Activated naive CD4-positive, alpha-beta T cell (primary cell): ENCODE measurements at places on chromosomes 7 and 10.

DNA sequence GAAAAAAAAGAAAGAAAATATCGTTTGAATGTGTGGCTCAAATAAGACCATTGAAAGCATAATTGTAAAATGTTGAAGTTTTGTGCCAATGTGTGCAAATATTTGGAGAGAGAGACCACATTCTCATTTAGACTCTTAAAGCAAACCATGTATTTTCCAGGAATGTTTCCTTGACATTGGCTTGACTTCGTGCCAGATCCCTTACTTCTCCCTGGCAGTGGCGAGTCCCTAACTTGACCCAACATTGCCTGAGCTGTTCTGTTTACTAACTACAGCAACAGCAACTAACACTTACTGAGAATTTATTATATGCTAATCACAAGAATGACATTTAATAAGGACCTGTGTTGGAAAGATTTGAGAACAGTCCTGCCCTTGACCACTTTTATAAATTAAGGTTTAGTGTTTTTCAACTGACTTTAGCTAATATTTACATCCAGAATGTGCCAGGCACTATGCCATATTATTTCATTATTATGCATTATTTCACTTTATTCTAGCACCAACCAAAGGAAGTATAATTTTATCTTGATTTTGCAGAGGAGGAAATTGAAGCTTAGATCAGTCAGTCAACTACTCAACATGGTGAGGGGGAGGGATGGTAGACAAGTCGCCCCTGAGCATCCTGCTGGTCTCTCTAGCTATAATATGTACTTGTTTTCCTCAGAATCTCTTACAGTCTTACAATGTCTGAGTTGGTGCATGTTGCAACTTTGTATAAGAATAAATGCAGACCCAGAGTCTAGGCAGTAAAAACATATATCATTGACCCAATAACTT is 29.7 kb downstream of the ZNF467 start:
- DNase-seq = no peak

DNA sequence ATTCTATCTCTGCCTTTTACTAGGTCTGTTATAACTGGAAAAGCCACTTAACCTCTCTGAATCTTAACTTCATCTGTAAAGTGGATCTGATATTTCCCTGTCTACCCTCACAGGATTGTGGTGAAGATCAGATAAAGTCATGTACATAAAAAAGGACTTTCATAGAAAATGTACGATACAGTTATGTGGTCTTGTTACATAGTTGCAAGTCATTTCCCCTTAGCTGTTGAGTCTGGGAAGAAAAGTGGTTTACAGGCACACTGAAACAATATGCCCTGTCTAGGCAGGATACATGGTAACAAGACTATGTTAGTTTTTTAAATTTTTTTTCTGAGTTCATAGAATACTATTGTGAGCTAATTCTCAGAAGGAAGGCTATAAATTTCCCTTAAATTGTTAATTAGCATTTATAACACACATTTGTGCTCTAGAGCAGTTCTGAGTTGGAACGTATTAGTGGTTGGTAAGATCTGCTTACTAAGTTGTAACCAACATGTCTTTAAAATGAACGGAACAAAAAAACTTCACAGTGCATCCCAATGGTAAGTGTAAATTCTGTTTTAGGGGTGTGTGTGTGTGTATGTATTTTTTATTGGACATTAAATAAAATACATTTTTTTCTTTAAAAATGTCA is 7.1 kb upstream of the GSTO1 start:
- no peak for DNase-seq

DNA sequence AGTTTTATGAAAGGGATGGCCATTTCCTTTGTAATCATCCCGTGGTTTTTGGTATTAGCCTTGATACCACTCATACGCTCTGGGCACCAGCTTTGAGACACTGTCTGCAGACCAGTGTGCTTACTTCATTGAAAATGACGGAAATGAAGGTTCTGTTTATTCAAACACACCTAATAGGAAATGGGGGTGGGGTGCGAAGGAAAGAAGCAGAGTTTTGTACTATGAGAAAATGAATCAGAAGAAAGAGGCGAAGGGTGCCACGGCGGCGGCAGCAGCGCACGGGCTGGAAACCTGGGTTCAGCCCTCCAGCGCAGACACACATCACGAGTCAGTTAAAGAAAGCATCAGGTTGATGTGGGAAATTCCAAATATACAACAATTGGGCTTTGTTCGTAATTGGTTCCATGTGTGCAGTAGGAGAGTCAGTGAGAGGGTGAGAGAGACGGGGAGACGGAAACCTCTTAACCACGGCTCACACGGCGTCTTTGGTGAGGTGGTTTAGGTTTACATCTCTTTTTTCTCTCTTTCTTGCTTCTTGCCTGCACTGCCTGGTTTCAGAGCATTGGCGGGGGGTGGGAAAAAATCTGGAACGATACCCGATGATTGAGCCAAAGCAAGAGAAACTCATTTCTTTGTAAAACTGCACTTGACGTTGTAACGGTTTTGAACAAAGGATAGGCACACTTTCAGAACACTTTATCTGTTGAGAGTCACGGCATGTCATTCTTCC is 321.2 kb downstream of the FRMD4A start:
- peak; percentile 28 for DNase-seq

DNA sequence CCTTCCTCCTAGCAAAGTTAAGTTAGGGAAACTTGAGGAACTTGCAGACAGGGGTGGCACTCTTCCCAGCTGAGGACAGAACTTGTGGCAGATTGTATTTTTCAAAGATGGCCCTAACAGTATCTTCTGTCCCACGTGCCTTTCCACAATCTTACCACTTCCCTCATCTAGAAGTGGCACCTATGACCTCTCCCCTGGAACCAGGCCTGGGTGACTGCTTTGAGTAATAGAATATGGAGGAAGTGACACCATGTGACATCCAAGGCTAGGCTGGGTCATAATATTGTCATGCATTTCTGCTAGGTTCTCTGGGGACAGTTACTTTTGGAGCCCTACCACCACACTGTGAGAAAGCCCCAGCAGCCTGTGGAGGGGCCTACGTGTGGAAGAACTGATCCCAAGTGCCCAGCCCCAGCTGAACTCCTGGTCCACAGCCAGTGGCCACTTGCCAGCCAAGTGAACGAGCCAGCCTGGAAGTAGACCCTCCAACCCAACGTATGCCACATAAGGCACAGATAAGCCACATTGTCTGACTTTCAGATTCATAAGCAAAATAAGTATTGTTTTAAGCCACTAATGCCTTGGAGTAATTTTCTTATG is 193.7 kb downstream of the PTPN20 start:
- DNase-seq = no peak

DNA sequence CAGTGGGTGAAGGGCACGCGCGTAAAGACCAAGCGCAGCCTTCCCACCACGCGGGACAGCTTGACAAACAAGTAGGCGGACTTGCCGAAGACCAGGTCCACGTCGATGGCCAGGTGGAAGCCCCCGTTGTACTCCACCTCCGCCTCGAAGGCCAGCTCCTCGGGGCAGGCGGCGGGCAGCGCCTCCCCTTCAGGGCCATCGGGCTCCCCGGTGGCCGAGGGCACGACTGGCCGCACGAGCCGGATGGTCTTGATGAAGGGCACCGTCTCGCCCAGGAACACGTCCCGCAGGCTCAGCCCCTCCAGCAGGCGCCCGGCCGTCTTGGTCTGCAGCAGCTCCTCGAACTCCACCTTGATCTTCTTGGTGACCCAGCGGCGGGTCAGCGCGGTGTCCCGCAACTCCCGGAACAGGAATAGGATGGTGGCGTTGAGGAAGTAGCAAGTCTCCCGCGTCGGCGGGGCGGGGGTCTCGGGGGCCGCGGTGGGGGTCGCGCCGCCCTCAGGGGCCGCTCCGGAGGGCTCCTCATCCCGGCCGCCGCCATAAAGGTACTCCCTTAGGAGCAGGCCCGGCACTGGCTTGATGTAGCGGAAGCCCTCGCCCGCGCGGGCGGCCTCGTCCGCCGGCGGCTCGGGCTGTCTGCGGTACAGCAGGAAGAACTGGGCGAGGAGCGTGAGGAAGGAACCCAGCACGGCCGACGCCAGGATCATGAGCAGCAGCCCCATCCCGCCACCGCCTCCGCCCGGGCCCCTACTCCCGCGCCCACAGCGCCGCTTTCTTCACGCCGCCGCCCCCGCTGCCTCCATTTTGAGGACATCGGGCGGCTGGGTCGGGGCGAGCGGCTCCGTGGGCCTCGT is 507 bp downstream of the PDZD8 start:
- peak; percentile 7 for DNase-seq

DNA sequence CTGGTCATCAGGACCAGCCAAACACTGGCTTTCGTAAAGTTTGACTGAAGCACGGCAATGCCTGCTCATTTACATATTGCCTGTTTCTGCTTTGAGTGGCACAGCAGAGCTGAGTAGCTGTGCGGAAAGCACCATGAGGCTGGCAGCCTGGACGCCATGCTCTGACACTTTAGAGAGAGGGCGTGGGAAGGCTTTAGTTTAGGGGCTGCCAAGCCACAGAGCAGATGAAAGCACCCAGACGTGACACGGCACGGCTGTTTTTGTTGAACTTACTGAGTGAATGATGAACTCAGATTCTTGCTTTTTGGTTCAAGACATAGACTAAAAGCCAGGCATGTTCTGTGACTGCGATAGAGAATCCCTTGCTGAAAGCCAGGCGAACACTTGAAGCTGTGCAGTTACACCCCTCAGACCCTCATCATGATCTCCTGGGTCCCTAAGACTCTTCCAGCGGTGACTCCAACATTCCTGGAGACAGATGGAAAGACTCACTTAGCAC is 182.1 kb downstream of the ZMYND11 start:
- DNase-seq = no peak

DNA sequence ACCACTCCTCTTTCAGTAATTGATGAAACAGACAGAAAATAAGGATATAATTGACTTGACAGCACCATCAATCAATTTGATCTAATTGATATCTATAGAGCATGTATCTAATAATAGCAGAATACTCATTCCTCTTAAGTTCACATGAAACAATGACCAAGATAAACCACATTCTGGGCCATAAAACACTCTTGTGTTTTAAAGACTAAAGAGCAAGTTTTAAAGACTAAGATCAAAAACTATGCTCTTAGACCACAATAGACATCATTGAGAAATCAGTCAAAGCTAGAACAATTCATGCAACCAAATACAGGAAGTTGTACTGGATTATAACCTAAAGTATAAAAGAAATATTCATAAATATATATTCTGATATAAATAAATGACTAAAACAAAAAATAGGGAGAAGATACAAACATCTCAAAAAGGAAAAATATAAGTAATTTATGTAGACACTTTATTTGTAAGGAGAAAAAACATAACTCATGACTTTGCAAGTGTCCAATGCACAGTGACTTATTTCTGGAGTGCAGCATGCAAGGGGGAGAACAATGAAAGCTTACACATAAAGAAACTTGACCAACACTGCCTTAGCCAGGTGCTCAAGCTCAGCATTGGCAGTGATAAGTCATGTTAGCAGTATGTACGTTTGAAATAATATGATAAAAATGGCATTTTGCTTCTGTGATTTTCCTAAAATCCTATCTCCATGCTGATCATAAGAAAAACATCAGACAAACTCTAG is 312.7 kb upstream of the IGFBP3 start:
- no peak for DNase-seq
